Uterus (tissue), 4 donors: ENCODE measurements at places on chromosomes 11 and 22.

DNA sequence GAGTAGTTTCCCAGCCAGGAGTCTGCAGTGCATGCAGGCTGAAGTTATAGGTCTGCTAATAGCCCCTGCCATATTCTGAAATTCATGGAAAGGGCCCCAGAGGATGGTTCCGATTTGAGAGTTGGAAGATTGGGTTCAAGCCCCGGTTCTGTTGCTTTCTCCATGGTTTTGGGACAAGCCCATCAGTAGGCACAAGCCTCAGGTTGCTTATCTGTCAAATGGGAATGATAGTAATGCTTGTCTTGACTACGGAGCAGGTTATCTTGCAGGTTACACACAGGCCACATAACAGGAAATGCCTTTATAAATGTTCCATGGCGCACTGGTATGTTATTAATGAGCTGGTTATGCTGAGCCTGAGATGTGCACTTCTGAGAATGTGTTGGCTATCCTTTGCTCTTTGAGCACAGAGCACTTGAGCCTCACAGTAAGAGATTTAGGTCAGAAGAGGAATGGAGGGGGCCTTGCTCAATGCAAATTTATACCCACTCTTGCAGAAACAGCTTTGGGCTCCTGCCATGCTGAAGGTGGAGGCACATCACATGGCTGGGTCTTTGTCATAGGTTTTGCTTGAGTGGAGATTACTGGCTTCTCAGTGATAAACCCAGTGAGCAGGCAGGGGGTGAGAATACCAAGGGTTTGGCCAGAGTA is 47.1 kb downstream of the ZNRF3 start:
- no peak for DNase-seq

DNA sequence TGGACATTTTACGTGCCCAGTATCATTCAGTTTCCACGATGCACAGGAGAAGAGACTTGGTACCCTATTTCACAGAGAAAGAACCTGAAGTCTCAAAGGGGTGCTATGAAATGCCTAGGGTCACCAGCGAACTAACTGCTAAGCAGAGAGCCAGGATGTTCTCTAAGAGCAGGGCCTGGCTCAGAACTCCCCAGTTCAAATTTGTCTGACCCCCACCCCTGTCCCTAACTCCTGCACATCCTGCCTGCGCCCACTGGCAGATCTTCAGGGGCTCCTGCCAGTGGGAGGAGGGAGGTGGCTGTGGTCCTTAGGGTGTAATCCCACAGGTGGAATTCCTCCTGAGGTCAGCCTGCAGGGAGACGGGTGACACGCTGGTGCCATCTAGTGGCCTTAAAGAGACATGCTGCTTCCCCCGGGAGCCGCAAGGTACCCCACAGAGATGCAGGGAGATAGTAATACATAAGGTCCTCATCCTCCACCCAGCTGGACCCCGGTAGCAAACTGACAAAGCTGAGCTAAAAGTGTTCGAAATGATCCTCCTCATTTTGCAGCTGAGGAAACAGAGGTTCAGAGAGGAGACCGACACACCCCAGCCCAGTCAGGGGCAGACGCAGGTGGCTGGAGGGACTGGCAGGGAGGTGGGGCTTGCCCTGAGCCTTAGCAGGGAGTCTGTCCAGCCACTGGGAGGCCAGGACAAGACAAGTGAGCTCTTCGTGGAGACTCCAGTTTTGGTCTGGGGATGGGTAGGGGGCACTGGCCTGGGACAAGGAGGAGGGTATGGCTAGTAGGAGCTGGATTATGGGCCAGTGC is 34.1 kb downstream of the MB start:
- peak; percentile 64 for DNase-seq

DNA sequence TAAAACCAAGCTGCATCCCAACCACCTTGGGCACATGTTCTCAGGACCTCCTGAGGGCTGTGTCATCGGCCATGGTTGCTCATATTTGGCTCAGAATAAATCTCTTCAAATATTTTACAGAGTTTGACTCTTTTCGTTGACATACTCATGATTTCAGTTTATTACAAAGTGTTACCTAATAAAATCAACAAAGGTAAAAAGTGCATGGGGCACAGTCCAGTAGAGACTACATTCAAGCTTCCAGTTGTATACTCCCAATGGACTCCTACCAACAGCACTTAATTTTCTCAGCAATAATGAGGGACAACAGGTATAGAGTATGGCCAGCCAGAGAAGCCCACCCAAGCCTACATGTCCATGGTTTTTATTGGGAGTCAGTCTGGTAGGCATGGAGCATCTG is 347.9 kb upstream of the FAT3 start:
- no peak for DNase-seq

- no peak for DNase-seq
These were observed 113.6 kb downstream of the TEAD1 start for GRCh38 chr11:12787847-12788246.

DNA sequence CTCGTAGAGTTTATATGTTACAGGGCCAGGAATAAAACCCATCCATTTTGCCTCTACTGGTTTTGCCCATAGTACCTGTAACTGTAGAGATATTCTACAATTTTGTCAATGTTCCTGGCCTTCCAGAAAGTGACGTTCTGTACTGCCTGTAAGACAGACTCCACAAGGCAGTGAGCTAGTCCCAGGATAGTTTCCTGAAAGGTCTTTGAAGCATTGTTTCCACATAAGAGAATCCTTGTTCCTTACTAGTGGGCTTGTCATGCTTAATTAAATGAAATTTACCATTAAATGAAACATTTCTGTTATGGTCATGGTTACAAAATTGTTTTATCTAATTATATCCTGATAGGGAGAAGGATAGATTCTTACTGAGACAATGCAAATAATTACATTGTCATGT is 80.4 kb downstream of the HSD17B12 start:
- no peak for DNase-seq

DNA sequence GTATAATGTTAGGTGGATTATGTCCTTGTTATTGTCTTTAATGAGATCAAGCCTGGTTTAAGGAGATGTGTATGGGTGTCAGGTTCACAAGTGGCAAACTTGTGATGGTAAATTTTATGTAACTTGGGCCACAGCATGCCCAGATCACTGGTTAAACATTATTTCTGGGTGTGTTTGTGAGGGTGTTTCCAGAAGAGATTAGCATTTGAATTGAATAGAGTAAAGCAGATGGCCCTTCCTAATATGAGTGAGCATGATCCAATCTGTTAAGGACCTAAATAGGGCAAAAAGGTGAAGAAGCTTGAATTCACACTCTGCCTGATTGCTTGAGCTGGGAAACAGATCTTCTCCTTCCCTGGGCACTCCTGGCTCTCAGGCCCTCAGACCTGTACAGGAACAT is 20.7 kb downstream of the OR5B21 start:
- no peak for DNase-seq

DNA sequence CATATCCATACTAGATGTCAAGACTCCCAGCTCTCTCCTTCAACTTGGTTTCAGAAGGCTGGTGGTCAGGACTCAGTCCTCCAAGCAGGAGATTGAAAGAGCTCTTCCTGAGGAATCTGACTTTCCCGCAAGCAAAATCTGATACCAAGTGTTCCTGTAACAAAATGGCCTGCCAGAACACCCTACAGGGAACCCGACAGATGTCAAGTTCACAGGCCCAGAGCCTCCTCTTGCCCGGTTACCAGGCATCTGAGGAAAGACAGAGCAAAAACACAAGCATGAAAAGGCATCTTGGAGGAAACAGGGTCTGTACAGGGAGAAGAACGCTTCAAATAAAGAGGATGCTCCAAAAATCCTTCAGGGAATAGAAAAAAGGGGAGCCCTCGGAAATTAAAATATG is 8.7 kb upstream of the KCNJ5 start:
- DNase-seq, result no peak

DNA sequence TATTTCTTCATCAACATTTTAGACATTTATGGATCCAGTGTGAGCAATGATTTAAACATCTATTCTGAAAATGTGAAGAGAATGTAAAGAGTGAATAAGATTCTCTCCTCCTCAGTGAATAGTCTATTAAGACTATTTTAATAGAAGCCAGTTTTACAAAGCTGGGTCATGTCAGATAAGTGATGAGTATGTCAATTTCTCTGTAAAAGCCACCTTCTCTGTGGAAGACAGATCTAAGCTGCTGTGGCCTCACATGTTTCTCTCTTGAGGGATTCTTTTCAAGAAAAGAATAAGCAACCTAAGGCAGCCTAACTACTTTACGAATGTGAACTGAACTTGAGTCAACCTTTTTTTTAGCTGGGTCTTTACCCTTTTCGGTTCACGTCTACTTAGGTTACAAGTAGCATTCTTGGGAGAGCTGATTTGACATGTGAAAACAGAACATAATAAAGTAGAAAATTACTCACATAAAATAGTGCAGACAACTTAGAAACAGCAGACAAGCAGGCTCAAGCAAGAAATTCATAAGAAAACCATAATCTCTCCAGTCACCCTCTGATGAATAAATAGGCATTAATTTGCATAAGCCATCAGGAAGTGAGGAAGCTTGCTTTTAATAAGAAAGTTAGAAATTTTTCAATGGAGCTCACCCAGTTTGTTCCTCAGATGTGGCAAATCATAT is 9.9 kb downstream of the CTSC start:
- DNase-seq, result no peak

- DNase-seq, result no peak
These were observed 3.3 kb downstream of the FAM227A start for GRCh38 chr22:38652859-38653258.

GRCh38 chr22:27246558-27246957 is 555.0 kb downstream of the MN1 start:
- DNase-seq, result no peak

DNA sequence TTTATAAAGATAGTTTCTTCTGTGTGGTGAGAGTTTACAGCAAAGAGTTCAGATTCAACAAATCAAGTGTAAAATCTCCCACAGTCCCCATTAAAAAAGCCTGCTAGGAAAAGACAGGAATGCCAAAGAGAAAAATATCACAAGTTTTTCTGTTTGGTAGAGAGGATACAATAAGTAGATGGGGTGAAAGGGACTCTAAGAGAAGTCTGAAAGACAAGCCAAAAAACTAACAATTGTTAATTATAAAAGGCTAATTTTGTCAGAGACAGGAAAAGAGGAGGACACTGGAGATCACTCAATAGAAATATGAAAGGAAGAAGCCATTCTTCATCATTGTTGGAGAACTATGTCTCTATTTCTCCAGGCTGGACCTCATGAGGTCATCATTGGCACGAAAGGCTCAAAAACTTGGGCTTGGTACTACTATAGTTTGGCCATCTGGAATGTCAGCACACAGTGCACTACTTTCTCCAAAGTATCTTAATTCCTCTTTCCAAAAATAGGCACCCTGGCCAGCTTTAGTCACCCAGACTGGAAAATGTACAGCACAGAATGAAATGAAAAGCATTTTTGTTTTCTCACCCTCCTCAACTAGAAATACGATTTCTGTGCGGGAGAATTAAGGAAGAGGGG is 531 bp upstream of the SOX6 start:
- DNase-seq, result no peak

GRCh38 chr11:66545701-66546367 is at the start of gene ZDHHC24:
TSS of gene ZDHHC24 (minus strand) at chr11:66546048. CDS start at chr11:66546003, 45 bp downstream.
- DNase-seq, result peak; percentile 97

- no peak for DNase-seq
These were observed 109.9 kb downstream of the NAV2 start for GRCh38 chr11:19822531-19822930.

GRCh38 chr11:131692151-131692550 is 321.7 kb downstream of the NTM start:
- DNase-seq, result no peak

GRCh38 chr22:22730655-22731373 is 86.4 kb downstream of the GGTLC2 start:
- no peak for DNase-seq

GRCh38 chr11:65918211-65919140 is at the start of gene C11orf68:
TSS of gene C11orf68 (minus strand) at chr11:65919062. CDS start at chr11:65919031, 31 bp downstream.
- DNase-seq, result peak; percentile 56

- DNase-seq, result no peak
These were observed 67.8 kb downstream of the SHANK2 start for GRCh38 chr11:71184421-71185210.

- no peak for DNase-seq
These were observed 169.9 kb downstream of the KIF18A start for GRCh38 chr11:27938011-27938410.

GRCh38 chr22:48279461-48279756 is 1517.0 kb downstream of the TBC1D22A start:
- no peak for DNase-seq

- DNase-seq, result no peak
These were observed 101.4 kb upstream of the C11orf87 start for GRCh38 chr11:109320595-109320994.

DNA sequence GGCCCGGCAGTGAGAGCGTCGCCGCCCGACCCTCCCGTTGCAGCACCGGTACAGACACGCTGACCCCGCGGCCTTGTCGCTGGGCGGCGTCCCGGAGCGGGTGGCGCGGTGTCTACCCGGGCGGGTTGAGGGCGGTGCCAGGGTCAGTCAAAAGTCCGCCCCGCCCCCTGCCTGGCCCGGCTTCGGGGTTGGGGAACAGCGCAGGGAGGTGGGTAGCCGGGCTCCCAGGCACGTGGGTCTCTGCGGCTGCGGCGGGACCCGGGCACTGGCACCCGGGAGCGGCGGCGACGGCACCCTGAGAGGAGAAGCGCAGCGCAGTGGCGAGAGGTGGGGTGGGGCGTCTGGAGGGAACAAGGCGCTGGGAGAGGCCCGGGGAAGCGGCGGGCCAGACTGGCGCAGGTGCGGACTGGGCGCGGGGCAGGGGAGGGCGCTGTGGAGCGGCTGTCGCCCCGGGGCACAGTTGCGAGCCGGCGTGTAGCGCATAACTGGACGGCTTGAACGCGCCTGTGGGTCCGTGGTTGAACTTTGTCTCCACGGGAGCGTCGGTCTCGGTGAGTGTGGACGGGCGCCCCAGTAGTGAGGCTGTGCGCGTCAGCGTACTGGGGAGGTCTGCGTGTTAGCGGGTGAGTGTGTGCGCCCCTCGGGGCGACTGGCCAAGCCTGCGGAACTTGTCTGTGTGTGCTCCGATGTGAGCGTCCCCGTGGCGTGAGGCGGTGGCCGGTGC is at the start of gene P2RY2:
Gene P2RY2, plus strand, starts transcription at position 176 of the 724 bp plus-strand sequence. CDS start 15,879 bp downstream, outside the sequence.
- DNase-seq, result peak; percentile 27

GRCh38 chr22:22094921-22095320 is 112.3 kb upstream of the TOP3B start:
- DNase-seq, result no peak

GRCh38 chr11:8221046-8221723 is 42.5 kb downstream of the LMO1 start:
- no peak for DNase-seq

DNA sequence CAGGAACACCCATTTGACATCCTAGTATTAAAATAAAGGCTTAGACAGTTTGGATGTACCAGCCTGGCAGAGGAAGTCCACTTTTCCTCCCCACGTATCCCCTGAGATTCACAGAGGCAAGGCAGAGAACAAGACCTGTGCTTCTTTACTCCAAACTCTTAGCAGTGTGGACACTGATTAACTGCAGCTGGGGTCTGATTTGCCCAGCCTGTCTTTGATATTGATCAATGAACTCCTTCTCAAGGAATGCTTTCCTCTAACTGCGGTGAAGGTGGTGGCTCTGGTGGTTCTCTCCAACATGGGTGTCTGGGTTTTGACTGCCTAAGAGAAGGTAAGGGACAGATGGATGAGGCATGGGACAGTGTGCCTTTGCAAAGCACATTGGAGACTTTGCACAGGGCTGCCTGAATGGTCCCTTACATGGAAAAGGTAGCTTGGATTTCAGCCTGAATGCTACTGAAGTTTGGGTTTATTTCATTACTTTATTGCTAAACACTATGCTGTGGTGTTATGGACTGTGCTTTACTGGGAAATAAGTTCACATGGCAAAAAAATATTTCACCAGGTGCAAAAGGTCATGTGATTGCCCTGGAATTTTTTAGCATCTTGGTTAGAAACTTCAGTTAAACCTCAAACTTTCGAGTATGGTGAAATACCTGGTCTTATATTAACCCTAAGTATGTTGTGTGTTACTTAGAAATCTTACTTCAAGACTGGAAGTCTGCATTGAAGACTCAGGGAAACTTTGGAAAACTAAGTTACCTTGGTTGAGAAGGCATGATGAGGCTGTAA is 1.8 kb downstream of the GAS2 start:
- DNase-seq, result no peak

- no peak for DNase-seq
These were observed 15.9 kb downstream of the MED15 start for GRCh38 chr22:20523086-20523983.
